NCI-H1092 treated with DMSO at 0.1 percent for 48 hours (cell line): ENCODE measurements at places on chromosomes 7 and 10.

- DNase-seq: no peak
Observed at GRCh38 chr10:20512631-20513030, 384.5 kb downstream of the NEBL start.

DNA sequence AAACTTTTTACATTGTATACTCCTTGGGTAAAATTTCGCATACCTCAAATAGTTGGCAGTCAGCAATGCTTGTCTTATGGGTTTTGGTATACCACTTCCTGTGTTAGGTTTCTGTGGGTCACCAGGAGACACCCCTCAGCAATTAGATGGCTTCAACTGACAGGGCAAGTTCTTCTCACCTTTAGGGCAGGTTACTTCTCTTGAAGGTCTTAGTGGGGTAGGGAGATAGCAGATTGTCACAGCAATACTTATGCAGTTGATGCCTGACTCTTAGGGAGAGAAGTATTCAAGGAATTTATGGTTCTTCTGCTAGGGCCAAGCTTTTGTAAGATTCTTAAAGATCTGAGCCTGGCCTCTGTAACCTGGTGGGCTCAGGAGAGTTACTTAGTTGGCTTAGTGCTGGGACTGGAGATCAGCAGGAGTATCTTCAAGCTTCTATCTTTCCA is 42.9 kb downstream of the MKLN1 start:
- DNase-seq: no peak

GRCh38 chr7:105644937-105645336 is 63.6 kb upstream of the EFCAB10 start:
- no peak for DNase-seq

DNA sequence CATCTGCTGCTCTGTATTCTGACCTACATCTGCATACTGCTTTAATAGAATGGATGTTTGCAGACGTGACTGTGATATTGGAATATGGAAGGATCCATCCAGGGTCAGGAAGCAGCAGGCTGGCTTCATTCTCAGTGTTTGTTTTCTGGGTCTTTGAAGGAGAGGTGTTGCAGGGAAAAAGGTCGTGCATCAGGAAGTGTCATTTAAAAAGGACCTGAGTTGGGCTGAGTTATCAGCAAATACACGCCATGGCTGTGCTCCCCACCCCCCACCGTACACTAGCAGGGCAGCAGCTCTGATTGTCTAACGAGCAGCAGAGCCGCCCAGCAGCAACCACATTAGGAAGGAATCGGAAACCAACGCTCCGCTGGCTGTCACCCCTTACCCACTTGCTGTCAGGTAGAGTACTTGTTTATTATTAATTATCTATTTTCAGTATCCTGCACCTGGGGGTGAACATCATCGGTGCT is 63.1 kb upstream of the STEAP1B start:
- peak; percentile 46 for DNase-seq

GRCh38 chr7:98702021-98702420 is 84.9 kb downstream of the NPTX2 start:
- DNase-seq: no peak

GRCh38 chr7:74134117-74134620 is 40.0 kb upstream of the EIF4H start:
- DNase-seq: no peak

DNA sequence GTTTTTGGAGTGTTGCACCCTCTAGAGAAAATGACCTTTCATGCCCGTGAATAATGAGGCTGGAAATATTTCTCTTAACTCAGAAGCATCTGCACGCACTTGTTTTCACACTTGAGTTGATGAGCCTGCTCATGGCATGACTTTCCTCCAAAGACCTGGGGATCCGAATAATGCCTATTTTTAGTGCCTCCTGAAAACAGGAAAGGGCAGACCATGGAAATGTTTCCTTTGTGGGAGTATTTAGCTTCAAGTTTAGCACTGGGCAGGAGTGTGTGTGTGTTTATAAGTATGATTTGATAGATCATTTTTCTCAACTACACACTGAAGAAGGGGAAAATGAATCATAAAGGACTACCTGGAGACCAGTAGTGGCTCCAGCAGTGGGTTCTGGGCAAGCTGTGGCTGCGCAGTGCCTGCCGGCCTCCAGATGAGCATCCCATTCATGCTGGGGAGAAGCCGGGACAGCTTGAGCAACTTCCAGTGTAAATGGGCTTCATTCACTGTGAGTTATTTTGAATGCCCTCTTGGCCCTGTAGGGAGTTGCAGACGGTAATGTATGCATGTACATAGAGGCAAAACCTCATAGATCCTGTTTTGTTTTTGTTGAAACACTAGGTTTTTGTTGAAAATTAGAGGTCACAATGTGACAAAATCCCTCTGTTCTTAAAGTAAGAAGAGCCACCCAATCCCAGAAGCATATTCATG is 117.8 kb upstream of the INSYN2A start:
- no peak for DNase-seq

DNA sequence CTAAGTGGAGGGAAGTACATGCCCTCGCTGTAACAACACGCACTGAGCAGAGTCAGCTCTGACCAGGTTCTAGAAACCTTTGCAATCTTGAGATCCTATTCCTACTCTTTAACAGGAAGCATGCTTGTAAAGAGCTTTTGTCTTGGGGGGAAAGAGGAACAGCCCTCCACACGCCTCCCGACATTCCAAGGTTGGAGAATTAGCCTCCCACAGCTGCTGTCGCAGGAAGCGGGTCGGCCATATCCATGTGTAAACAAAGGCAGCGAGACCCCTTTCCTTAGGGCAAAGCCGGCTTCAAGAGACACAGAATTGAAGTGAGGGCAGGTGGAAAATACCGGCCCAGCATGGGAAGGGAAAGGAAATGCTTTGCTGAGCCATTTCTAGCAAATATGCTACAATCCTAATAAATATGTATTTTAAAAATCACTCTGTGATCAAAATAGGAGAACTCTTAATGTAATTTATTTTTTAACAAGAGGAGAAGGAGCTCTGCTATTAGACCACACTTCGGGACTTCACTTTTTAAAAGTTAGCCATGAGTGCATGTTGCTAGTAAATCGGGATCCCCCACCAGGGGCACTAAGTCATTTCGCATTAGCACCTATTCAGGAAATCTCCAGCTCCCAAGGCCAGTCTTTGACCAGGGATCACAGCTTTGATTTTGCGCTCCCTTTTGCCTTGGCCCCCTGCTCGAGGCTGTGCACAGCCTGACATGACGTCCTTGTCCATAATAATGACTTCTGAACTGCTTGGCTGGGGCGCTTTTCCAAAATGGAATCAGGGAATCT is 55.9 kb downstream of the FAM204A start:
- DNase-seq: no peak

DNA sequence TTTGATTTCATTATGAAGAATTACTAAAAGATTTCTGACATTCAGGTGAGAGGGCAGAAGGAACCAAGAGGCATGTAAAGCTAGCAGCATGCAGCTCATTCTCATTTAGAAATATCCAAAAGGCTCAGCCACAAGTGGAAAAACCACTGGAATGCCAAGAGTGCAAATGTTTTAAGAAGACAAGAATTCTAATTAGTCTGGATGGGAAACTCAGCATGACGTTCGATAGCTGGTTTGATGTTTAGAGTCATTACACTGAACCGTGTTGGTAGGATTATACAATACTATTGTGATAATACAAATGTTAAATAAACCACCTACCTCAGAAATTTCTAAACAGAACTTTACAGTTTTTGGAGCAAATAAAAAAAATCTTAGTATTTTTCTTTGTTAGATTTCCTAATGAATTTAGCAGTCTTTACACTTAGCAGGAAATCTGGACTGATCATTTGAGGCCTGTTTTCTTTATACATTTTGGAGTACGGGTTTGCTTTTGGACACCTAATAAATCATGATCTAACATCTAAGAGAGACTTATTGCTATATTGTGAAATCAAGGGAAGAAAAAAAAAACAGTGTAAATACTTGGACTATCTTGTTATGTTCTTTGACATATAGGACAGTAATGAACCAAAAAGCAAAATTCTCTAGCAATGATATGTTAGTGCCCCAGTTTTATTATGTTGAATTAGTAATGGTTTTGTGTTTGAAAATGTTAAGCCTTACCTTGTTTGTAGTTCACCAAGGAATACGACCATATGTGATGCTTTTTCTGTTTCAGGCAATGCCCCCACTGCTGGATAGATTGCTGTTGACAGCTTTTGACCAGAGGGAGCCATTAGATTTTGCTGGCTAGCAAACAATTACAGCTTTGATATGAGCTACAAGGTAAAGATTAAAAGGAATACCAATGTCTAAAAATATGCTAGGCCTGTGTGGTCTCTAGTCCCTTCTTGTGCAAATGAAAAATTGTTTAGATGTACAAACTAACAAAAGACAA is 354.1 kb upstream of the SEMA3A start:
- no peak for DNase-seq

DNA sequence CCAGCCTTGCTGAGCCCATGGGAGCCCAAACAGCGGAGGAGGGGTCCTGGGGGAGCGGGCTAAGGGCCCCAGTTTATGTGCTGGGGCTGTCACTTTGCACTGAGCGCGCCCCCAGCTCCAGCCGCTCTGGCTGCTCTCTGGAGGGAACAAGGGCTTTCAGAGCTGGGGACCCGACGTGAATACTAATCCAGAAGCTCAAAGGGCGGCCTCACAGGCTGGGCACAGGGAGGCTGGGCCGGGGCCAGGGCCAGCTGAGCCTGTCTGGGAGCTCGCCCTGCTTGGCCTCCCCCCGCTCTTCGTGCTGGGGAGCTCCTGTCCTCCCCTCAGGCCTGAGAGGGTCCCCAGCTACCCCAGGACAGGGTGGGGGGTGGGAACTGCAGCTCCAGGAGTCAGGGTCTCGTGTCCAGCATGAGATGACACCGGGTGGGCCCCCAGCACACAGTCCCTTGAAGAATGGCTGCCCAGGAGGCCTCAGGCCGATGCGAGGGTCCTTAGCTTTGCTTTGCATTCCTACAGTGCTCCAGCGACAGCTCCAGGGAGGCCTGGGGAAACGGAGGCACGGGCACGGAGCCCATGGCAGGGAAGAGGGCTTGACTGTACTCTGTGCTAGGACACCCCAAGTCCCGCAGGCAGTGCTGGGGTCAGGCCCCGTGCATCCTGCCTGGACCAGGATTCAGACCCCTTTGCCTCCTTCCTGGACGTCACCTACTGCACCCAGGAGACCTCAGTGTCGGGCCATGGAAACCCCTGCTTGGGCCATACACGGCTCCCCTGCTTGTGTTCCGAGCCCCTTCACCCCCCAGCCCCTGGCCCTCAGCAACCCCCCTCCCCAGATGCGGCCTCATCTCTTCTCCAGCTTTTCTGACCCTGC is 5.8 kb upstream of the AMZ1 start:
- no peak for DNase-seq

DNA sequence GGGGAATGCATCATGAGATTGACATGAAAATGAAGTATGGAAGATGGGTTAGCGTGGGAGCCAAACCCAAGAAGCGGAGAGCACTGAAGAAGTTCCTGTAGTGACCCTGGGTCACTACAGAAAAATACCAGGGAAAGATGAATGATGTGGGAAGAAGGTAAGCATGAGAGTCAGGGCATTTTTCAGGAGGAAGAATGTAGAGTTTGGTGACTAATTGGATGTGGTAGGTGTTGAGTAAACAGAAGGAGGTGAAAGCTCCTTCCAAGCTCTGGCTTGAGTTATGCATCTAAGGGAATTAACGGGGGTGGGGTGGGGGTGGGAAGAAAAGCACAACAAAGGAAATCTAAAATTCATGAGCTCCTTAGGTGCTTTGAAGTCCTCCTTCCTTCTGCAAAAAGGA is 238.1 kb upstream of the AOAH start:
- DNase-seq: no peak

GRCh38 chr7:30139836-30140384 is 5.1 kb downstream of the MTURN start:
- no peak for DNase-seq

- DNase-seq: peak; percentile 15
Observed at GRCh38 chr10:118332948-118333710, 9.0 kb downstream of the FAM204A start.

- DNase-seq: no peak
Observed at GRCh38 chr10:106972381-106972780, 192.1 kb downstream of the SORCS1 start.

- no peak for DNase-seq
Observed at GRCh38 chr7:7577888-7578287, 11.2 kb downstream of the MIOS start.

DNA sequence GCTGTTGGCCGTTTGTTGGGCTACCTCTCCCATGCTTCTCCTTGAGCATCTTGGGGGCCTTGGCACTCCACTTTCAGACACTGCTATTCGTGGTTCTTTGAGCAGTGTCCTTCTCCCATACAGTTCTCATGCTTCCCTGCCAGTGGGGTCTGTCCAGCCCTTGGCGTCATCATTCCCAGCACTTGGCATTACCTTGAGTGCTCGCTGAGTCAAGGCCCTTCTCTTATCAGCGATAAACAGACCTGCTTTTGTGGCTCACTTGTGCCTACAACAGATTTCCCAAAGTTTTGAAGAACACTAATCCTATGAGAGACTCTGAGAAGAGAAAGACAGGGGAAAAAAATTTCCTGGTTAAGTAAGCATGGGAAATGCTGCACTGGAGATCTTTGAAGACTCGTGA is 85.3 kb downstream of the NOC3L start:
- DNase-seq: no peak

DNA sequence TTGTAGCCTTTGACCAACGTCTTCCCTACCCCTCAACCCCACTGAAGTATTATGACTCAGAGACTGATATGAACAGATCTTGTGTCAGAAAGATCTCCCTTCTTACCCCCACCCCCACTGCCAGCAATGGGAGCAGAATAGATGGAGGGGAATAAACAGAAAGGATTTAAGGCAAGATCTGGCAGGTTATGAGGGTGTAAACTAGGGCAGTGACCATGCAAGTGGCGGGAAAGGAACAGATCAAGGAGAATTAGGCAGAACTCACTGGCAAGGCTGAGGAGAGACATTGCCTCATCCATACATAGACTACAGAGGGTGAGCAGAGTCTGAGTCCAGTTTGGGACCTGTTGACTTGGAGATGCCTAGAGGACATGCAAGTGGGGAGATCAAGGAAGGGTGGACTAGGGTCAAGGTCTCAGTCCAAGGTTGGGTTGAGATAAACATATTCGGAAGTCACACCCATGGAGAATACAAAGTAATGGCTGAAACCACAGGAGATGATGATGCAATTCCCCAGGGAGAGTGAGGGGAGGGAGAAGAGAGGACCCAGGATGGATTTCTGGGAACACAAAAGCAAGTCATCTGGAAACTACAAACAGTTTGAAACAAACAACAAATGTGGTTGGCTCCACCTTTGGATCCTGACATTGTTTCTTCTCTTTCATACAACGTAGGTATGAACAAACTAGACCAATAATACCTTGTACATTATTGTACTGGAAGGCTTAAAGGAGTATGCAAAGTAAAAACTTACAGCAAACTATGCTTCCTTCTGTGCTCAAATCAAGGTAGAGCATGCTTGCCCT is 44.9 kb upstream of the IL6 start:
- no peak for DNase-seq

GRCh38 chr7:108525327-108525984 is 479 bp downstream of the PNPLA8 start:
- peak; percentile 94 for DNase-seq
